ENCODE measurements at places on chromosomes 11 and 22.

- H3K27ac ChIP-seq, result no peak overlapping the region
- H3K36me3 ChIP-seq, result no peaks in the 10 kb centered on the region
- H3K27me3 ChIP-seq, result peaks cover 21% of the 10 kb centered on the region
Measured at GRCh38 chr11:107651672-107652071, 60.2 kb downstream of the SLN start.

DNA sequence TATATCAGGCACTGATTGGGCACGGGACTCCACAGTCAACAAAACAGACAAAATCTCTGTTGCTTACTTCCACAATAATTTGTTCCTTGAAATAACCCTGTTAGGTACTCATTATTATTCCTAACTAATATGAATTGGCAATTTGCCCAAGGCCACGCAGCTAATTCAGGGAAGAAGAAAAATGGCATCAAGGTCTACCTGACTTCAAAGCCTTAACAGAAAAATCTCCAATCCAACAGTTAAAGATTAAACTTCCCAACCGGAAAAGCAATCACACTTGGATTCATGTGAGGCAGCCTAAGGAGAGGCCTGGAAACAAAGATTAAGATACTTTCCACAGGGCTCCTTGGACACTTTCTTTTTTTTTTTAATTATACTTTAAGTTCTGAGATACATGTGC, 68.9 kb downstream of the PRCP start:
- H3K27me3 ChIP-seq, result no peaks in the 10 kb centered on the region
- no peaks in the 10 kb centered on the region for H3K4me1 ChIP-seq
- H3K27ac ChIP-seq, result no peak overlapping the region

DNA sequence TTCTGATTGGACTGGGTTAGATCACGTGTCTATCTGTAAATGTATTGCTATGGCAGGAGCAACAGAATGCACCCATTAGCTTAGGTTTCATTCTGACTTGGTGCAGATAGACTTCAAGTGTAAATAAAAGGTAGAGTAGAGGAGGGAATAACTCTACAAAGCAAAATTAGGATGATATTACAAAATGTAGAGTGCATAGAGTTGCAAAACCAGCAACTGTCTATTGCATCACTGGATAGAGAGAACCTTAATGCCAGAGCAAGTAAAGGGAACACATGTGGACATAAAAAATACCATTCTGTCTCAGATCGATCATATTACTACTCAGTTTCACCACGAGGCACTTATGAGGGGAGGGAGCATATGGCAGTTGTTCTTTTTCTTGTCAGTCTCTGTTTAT, 22.0 kb upstream of the CAT start:
- no peaks in the 10 kb centered on the region for H3K36me3 ChIP-seq
- no peaks in the 10 kb centered on the region for H3K27me3 ChIP-seq
- no peak overlapping the region for H3K4me3 ChIP-seq
- H3K27ac ChIP-seq, result no peak overlapping the region

- no peaks in the 10 kb centered on the region for H3K36me3 ChIP-seq
- H3K4me1 ChIP-seq, result no peaks in the 10 kb centered on the region
- DNase-seq, result no peak
- H3K27ac ChIP-seq, result no peak overlapping the region
- H3K4me3 ChIP-seq, result no peak overlapping the region
Measured at GRCh38 chr11:16946477-16947282, 67.5 kb downstream of the PLEKHA7 start.

DNA sequence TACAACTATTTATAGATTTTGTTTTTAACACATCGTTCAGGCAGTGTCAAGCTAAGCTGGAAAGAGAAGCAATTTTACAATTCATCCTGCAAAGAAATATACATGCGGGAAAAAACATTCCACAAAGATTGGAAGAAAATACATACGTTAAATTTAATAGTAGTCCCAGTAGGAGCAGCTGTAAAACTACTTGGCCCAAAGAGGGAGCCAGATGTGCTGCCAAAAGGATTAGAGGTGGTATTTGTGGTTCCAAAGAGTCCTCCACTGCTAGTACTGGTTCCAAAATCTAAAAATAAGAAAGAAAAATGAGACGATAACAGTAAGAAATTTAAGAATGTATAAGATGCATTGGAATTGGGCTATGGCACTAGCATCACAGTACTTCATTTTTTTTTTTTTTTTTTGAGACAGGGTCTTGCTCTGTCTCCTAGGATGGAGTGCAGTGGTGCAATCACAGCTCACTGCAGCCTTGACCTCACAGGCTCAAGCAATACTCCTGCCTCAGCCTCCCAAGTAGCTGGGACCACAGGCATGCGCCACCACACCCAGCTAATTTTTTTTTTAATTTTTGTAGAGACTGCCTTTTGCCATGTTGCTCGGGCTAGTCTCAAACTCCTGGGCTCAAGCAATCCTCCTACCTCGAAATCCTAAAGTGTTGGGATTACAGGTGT, 21.5 kb downstream of the NUP98 start:
- H3K4me1 ChIP-seq, result no peaks in the 10 kb centered on the region
- no peak overlapping the region for H3K27ac ChIP-seq
- DNase-seq, result no peak
- H3K36me3 ChIP-seq, result peaks cover 90% of the 10 kb centered on the region
- no peak overlapping the region for H3K4me3 ChIP-seq
- H3K27me3 ChIP-seq, result no peaks in the 10 kb centered on the region

DNA sequence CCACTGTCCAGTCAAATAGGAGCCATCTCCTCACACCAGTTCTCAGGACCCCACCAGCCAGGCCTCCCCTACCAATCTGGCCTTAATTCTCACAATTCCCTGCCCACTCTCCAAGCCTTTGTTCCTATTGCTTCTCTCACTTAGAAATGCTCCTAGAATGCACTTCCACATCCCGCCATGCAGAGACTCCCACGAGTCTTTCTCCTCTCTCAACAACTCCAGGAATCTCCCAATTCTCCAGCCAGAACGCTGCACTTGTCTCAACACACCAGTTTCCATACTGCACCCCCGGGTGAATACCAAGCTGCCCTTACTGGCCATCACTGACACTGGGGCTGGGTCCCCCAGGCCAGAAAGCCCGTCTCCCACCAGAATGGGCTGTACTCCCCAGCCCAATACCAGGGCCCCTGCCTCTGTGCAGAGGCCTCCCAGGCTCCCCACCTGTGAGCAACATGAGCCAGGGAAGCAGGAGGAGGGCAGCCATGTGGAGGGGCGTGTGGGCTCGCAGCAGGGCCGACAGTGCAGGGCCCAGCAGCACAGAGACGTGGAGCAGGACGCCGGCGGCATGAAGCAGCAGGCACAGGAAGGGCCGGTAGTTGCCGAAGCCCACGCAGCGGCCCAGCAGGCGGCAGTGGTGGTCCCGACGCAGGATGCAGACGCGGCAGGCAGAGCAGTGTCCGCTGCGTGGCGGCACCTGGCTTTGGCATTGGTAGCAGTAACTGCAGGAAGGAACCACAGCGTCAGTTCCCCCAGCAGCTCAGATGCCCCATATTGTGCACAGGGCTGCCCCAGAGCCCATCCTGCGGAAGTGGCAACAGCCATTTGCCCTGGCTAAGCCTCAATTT, 2.4 kb downstream of the ZDHHC24 start:
- peak overlapping the region; percentile 90 for H3K4me3 ChIP-seq
- peaks cover 36% of the 10 kb centered on the region for H3K36me3 ChIP-seq
- peak; percentile 82 for DNase-seq
- no peaks in the 10 kb centered on the region for H3K27me3 ChIP-seq
- peak overlapping the region; percentile 81 for H3K27ac ChIP-seq

GRCh38 chr11:98600786-98601773, 419.7 kb upstream of the CNTN5 start:
- H3K36me3 ChIP-seq, result no peaks in the 10 kb centered on the region
- no peak overlapping the region for H3K4me3 ChIP-seq
- no peak for DNase-seq

DNA sequence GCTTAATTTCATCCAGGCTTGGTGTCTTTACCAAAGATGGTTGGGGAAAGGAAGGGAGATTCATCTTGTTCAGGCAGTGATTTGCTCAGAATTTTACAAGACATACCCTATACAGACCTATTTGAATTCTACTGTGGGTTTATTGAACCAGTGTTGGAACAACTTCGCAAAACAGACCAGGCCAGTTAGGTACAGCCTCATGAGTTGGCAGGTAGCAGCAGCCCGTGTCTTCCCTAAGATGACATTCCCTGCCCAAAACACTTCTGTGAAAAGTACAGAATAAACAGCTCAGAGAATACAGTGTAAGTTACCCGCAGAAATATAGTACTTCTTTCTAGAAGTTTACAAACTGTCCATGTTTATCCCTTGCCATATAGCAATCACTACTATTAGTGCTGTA, 102.4 kb upstream of the GAL start:
- no peak overlapping the region for H3K27ac ChIP-seq
- no peak for DNase-seq
- H3K4me1 ChIP-seq, result no peaks in the 10 kb centered on the region
- peaks cover 96% of the 10 kb centered on the region for H3K36me3 ChIP-seq
- H3K4me3 ChIP-seq, result no peak overlapping the region

DNA sequence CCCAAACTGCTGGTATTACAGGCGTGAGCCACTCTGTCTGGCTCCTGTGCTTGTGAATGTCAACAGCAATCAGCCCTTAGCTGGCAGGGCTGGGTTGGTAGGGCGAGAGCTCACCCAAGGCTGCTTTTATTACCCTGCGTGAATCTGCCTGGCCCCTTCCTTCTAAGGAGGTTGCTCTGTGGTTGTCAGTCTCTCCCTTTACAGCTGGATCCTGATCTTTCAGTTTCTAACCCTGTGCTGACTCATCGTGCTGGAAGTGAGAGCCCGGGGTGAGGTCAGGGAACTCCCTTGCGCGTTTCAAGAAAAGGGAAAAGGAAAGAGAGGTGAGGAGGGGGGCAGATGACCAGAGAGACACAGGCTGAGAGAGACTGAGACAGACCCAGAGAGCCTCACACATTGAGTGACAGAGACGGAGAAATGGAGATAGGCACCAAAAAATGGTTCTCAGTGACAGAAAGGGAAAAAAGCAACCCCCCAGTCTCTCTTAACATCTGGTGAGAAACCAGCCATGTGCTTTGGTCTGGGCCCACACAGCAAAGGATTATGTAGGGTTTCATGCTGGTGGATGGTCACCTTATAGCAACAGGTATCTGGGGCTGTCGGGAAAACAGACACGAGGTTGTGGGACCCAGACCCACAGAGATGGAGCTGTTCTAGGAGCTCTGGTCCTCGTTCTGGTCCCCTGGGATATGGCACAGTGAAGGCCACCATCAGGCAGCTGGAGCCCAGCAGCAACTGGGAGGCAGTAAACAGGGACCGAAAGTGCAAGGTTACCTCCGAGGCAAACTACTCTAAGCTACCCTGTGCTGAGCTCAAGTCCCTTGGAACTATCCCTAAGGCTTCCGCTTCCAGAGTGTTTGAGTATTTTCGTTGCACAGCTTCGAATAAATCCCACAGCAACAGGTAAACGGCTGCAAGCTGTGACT, 2.5 kb downstream of the TCN2 start:
- no peaks in the 10 kb centered on the region for H3K4me1 ChIP-seq
- DNase-seq, result peak; percentile 24
- H3K27me3 ChIP-seq, result peaks cover 2% of the 10 kb centered on the region
- no peak overlapping the region for H3K27ac ChIP-seq

DNA sequence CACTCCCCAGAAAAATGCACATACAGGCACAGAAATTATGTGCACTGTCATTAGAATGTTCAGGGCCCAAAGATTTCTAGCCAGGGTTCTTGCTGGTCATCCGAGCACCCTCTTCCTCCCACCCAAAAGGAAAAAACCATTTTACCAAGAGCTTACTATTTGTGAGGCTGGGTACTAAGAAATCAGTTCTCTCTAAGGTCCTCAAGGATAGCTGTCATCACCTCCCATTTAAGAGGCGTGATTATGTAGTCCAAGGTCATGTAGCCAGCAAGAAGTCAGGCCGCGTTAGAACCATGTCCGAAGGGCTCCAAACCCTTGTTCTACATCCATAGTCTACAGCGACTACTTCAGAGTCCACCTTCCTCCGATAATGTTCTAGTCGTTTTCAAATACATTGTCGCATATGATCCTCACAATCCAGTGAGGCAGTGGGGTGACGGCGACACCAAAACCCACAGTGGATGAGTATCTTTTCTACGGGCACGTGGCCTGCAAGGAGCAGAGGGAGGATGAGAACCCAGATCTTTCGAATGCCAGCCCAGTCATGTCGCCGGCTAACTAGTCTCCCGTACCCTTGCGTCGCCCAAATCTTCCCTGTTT, 634 bp downstream of the TIMM8B start:
- H3K4me1 ChIP-seq, result peaks cover 44% of the 10 kb centered on the region
- peak; percentile 40 for DNase-seq
- peak overlapping the region; percentile 93 for H3K4me3 ChIP-seq

DNA sequence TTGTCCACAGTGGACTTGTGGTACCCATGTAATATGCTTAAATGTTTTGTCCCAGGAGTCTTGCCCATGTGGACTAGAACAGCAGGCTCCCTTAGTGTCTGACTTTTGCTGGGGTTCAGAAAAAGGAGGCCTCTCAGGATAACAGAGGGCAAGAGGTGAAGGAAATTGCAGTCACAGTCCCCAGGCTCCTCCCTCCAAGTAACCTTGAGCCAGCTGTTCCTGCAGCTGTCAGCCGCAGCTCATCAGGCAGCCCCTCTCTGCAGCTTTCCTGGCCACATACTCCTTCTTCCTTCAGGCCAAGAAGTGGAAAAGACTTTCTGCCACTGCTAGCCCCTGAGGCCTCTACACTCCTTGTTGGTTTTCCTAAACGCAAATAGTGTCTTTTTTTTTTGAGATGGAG, 6.3 kb upstream of the MYO18B start:
- peak; percentile 30 for DNase-seq
- H3K4me3 ChIP-seq, result no peak overlapping the region
- peak overlapping the region; percentile 97 for H3K27ac ChIP-seq

GRCh38 chr11:33564856-33565453, 135.7 kb downstream of the C11orf91 start:
- no peak overlapping the region for H3K27ac ChIP-seq
- no peak for DNase-seq
- H3K4me1 ChIP-seq, result no peaks in the 10 kb centered on the region
- H3K27me3 ChIP-seq, result peaks cover 12% of the 10 kb centered on the region

GRCh38 chr11:13091804-13092203, 82.7 kb downstream of the RASSF10 start:
- no peak for DNase-seq
- H3K27ac ChIP-seq, result no peak overlapping the region
- no peaks in the 10 kb centered on the region for H3K4me1 ChIP-seq
- peaks cover 4% of the 10 kb centered on the region for H3K27me3 ChIP-seq
- H3K36me3 ChIP-seq, result no peaks in the 10 kb centered on the region

GRCh38 chr11:64772303-64773018, 5.9 kb downstream of the SF1 start:
- H3K4me1 ChIP-seq, result peaks cover 61% of the 10 kb centered on the region
- DNase-seq, result no peak
- H3K4me3 ChIP-seq, result no peak overlapping the region
- H3K27ac ChIP-seq, result no peak overlapping the region

- no peak overlapping the region for H3K27ac ChIP-seq
- no peak overlapping the region for H3K4me3 ChIP-seq
- no peak for DNase-seq
- H3K36me3 ChIP-seq, result peaks cover 3% of the 10 kb centered on the region
- no peaks in the 10 kb centered on the region for H3K27me3 ChIP-seq
- H3K4me1 ChIP-seq, result no peaks in the 10 kb centered on the region
Measured at GRCh38 chr11:117733316-117733715, 63.7 kb downstream of the DSCAML1 start.

GRCh38 chr11:78354408-78355308, 63.0 kb downstream of the GAB2 start:
- no peak overlapping the region for H3K4me3 ChIP-seq
- peaks cover 84% of the 10 kb centered on the region for H3K4me1 ChIP-seq
- peak overlapping the region; percentile 79 for H3K27ac ChIP-seq
- peak; percentile 54 for DNase-seq

Data from DND-41 (cell line).